ENCODE measurements at places on chromosomes 16 and 17.

GRCh38 chr17:1959871-1960544 is 65.1 kb downstream of the RTN4RL1 start:
- DNase-seq: no peak

GRCh38 chr17:10681866-10682446 is 15.4 kb downstream of the SCO1 start:
- no peak for DNase-seq

GRCh38 chr16:10640934-10641333 is 53.8 kb downstream of the TEKT5 start:
- DNase-seq: no peak

GRCh38 chr16:8962393-8963009 is 1.2 kb downstream of the USP7 start:
- DNase-seq: peak; percentile 84
